ENCODE measurements at places on chromosomes 1 and 21.

GRCh38 chr1:98315309-98315708 lies 346.2 kb upstream of the SNX7 start:
- no peak for DNase-seq

GRCh38 chr1:28921286-28921869 lies 7.0 kb downstream of the EPB41 start:
- no peak for DNase-seq

DNA sequence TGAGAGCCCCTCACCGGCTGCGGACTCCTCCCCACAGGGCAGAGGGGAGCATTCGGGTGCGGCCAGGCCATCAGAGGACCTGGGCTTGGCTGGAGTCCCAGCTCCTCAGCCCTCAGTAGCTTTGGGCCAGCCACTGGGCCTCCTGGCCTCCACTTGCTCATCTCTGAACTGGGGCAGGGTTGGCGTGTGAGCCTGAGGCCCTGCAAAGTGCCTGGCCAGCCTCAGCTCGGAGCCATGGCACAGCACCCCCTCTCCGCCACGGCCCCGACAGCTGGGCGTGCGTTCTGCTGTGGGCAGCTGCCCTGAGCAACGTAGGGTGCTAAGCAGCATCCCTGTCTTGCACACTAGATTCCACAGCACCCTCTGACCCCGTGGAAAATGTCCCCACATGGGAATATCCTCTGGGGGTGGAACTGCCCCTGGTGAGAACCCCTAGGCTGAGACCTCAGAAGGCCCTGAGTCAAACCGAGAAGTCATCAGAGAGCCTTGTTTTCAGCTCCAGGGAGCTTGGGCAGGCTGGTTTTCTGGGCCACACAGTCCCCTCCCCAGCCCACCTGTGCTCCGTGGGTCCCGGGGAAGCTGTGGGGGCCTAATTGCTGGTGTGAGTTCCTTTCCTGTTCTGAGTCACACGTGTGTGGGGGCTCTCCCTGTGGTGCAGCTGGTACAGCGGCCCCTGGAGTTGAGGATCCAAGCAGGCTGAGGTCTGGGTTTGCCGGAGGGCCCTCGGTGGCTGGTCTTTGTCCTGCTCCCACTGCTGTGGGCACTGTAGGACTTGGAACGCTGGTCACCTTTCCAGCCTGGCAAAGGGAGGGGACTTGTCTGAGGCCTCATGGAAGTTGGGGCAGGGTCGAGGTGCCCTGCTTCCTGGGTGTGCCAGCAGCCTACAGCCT lies 24.5 kb downstream of the TP73 start:
- no peak for DNase-seq

- DNase-seq = no peak
Observed at GRCh38 chr1:158055854-158056253, 62.4 kb downstream of the KIRREL1 start.

DNA sequence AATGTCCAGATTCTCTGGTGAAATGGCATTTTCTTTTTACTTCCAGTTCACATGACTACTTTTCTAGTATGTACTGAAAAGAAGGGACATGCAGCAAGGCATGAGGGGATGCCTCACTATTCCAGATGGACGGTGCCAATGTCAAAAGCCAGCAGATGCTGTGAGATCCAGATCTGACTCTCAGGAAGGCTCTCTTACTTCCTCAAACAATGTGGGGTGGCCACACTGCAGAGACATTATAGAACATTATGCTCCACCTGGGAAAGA lies 17.7 kb downstream of the CRYZ start:
- no peak for DNase-seq

GRCh38 chr1:145795257-145795881 lies 28.5 kb downstream of the RNF115 start:
- no peak for DNase-seq

DNA sequence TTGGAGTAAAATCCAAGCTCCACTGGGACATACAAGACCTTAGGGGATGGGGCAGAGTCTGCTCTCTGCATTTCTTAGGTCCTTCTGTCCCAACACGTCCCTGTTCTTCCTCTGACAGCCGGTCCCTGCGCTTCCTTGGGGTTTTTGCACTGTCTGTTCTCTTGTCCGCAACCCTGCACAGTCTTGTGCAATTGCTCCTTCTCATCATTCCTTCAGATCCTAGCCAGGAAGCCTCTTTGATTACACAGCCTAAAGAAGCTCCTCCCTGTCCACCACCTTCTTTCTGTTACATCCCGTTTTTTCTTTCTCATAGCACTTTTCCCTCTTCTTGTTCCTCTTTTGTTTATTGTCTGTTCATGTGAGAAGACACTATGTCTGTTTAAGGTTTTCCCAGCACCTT lies 19.9 kb downstream of the ACOT11 start:
- no peak for DNase-seq

DNA sequence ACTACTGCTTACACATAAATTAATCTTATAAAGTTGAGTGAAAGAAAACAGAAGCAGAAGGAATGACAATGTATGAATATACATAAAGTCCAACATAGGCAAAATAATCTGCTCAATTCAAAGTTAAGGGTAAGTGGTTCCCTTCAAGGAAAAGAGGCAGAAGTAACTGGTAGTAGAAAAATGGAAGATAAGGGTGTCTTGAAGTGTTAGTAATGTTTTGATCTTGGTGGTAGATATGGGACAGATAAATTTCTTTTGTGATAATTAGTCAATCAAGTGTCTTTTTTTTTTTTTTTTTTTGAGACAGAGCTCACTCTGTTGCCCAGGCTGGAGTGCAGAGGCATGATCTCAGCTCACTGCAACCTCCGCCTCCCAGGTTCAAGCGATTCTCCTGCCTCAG lies 12.7 kb downstream of the USP48 start:
- DNase-seq = no peak

DNA sequence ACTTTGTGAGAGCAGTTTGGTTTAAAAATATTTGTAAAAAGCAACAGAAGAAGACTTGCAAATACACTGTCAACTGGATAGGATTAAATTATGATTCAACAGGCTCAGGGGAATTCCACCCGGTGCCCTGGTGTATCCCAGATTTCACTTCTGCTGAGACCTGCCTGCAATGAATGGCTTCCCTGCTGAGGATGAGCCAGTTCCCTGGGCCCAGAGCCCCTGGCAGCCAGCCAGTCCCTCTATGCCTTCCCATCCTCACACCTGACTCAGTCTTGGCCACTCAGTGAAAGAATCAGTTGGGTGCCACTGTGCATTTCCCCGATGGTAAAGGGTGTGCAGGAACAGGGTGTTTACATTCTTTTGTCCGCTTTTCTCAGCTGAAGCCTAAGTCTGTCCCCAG lies 64.4 kb downstream of the KCTD3 start:
- DNase-seq = no peak

- no peak for DNase-seq
Observed at GRCh38 chr21:44527156-44527982, 12.6 kb downstream of the KRTAP10-1 start.

GRCh38 chr1:245395680-245396079 lies 240.9 kb downstream of the KIF26B start:
- no peak for DNase-seq

- DNase-seq = no peak
Observed at GRCh38 chr1:96971849-96972602, 250.4 kb downstream of the PTBP2 start.

DNA sequence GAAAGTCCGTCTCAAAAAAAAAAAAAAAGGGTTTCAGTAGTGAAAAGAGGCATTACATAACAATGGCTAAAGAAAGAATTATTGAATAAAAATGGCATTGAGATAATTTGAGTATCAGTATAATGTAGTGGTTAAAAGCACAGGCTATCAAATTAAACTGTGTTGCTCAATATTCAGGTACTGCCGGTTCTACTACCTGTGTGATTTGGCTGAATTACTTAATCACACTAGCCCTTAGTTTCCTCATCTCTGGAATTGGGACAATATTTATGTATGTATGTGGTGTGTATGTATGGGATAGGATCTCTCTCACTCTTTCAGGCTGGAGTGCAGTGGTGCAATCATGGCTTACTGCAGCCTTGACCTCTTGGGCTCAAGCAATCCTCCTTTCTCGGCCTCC lies 56.1 kb upstream of the TEKT2 start:
- DNase-seq = no peak

- DNase-seq = no peak
Observed at GRCh38 chr1:27554293-27554692, 49.7 kb downstream of the AHDC1 start.

- DNase-seq = no peak
Observed at GRCh38 chr1:233738850-233739249, 124.9 kb downstream of the KCNK1 start.

GRCh38 chr1:228293816-228294500 lies 86.1 kb downstream of the OBSCN start:
- no peak for DNase-seq

- no peak for DNase-seq
Observed at GRCh38 chr1:235018161-235018560, 110.5 kb downstream of the TOMM20 start.
